ENCODE measurements at places on chromosomes 7 and 10.

DNA sequence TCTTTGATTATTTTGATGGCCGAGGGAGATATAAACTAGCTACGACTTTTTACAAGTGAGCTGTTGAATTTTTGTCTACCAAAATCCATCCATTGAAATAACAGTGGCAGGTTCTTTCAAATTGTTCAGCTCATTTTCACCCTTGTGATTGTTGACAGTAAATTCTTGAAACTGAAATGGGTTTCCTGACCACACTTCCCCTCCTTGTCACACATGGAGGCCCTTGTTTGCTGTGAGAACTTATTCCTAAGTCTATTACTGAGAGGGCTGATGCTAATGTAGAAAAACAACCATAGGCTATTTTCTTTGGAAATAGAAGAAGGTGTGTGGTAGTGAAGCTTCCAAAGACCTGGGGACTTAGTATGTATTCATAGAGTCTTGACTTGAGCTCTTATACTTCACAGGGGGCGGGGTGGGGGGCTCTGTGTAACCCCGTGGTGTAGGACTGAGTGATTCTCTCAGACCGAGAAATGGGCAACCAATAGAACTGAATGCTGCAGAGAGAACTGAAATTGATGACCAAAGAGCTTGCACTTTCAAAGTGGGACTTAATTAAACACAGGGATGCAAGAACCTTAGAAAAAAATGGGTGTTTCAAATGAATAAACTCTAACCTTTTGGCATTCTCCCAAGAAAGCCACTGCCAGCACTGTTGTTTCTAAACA lies 718.9 kb downstream of the CCSER2 start:
- H3K4me3 ChIP-seq = no peak overlapping the region
- H3K36me3 ChIP-seq = no peaks in the 10 kb centered on the region
- peaks cover 4% of the 10 kb centered on the region for H3K27me3 ChIP-seq

- H3K4me3 ChIP-seq = no peak overlapping the region
- peaks cover 3% of the 10 kb centered on the region for H3K27me3 ChIP-seq
- H3K4me1 ChIP-seq = peaks cover 18% of the 10 kb centered on the region
- no peak for DNase-seq
- no peak overlapping the region for H3K27ac ChIP-seq
Observed at GRCh38 chr7:90686146-90686545, 90.0 kb downstream of the CDK14 start.

DNA sequence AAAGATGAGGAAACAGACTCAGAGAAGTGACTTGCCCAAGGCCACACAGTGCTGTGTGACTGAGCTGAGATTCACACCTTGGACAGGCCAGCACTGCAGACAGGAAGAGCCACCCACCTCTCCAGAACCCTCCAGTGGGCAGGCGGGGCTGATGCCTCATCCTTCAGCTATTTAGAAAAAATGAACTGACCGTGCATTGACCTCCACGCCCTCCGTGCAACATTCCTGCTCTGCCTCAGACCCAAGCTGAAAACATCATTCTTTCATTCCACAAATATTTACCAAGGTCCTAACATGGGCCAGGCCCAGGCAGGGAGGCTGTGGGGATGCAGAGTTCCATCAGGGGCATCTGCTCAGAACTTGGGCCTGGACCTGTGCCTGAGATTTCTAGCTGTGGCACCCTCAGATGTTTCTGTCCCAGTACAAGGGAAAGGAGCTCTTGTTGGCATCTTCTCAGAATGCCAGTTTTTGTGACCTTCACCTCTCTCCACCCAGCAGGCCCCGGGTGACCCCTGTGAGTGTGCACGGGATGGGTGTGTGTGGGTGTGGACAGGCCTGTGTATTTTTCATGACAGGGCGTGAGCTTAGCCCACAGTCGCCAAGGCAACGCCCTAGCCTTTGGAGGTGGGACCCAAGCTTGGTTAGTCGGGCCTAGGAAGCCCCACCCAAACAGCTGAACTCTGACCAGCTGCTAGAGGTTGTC lies 6.5 kb downstream of the VSIR start:
- H3K27me3 ChIP-seq = peaks cover 6% of the 10 kb centered on the region
- H3K4me1 ChIP-seq = peaks cover 4% of the 10 kb centered on the region
- no peak for DNase-seq
- H3K36me3 ChIP-seq = no peaks in the 10 kb centered on the region
- H3K4me3 ChIP-seq = no peak overlapping the region
- H3K27ac ChIP-seq = no peak overlapping the region

- H3K4me1 ChIP-seq = no peaks in the 10 kb centered on the region
- H3K4me3 ChIP-seq = no peak overlapping the region
- H3K27ac ChIP-seq = no peak overlapping the region
- H3K27me3 ChIP-seq = no peaks in the 10 kb centered on the region
Observed at GRCh38 chr10:68067029-68067428, 8.1 kb downstream of the HERC4 start.

GRCh38 chr7:30312178-30312577 lies 27.8 kb downstream of the ZNRF2 start:
- no peaks in the 10 kb centered on the region for H3K36me3 ChIP-seq
- peaks cover 25% of the 10 kb centered on the region for H3K4me1 ChIP-seq
- no peaks in the 10 kb centered on the region for H3K27me3 ChIP-seq
- no peak overlapping the region for H3K27ac ChIP-seq
- no peak for DNase-seq
- H3K4me3 ChIP-seq = no peak overlapping the region

GRCh38 chr10:32953277-32953927 lies 4.6 kb downstream of the ITGB1 start:
- peaks cover 3% of the 10 kb centered on the region for H3K27me3 ChIP-seq
- H3K36me3 ChIP-seq = no peaks in the 10 kb centered on the region
- peaks cover 62% of the 10 kb centered on the region for H3K4me1 ChIP-seq
- no peak for DNase-seq

- peak overlapping the region; percentile 99 for H3K4me3 ChIP-seq
- no peaks in the 10 kb centered on the region for H3K36me3 ChIP-seq
- H3K4me1 ChIP-seq = peaks cover 6% of the 10 kb centered on the region
- H3K27me3 ChIP-seq = peaks cover 3% of the 10 kb centered on the region
- peak overlapping the region; percentile 97 for H3K27ac ChIP-seq
- DNase-seq = no peak
Observed at GRCh38 chr7:100118388-100119071, 628 bp downstream of the TAF6 start.

DNA sequence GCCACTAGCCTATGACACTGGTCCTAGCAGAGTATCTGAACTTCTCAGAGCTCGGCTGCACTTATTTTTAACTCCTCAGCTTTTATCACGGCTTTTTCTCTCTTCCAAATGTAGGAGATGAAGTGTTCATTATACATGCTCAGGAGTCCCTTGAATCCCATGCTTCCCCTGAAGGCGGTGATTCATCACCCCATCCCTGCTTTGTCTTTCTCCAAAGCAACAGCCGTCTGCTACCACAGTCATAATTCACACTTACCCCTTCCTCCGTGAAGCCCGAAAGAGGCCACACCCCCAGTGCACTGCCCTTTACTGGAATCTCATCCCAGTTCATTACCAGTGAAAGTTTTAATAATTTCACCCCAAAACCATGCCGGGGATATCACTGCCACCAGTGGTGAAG lies 301.5 kb upstream of the SHH start:
- peaks cover 6% of the 10 kb centered on the region for H3K27me3 ChIP-seq
- no peak for DNase-seq
- H3K4me3 ChIP-seq = no peak overlapping the region
- H3K27ac ChIP-seq = no peak overlapping the region
- no peaks in the 10 kb centered on the region for H3K4me1 ChIP-seq

- peaks cover 15% of the 10 kb centered on the region for H3K4me1 ChIP-seq
- DNase-seq = no peak
- H3K27me3 ChIP-seq = peaks cover 6% of the 10 kb centered on the region
- no peak overlapping the region for H3K27ac ChIP-seq
- H3K4me3 ChIP-seq = no peak overlapping the region
Observed at GRCh38 chr10:75229971-75230370, 5.8 kb downstream of the COMTD1 start.

DNA sequence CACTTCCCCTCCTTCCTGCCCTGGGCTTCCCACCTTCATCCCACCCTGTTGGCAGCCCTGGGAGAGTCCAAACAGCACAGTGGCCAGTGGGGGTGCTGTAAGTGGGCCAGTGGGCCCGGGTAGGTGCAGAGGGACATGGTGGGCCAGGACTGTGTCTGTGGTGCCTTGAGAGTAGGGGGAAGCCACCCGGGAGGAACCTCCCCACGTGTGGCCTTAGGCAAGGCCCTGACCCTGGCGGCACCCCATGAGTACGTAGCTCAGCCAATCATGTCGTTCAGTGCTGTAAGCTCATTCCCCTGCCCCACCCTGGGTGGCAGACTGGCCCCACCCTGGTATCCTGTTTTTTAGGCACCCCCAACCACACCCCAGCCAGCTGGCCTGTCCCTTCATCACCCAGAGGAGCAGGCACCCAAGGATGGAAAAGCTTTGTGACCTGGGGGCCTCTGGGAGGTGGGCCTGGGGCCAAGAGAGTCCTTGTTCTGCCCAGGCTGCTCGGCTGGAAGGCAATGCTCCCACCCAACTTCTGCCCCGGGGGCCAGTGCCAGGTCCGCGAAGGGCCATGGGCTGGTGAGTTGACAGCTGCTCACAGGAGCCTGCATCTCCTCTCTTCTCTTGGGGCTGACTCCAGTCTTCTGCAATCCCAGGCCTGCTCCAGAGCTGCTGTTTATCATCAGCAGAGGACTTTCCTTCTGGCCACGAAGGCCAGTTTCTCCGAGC lies 41.6 kb downstream of the TSPAN15 start:
- peaks cover 10% of the 10 kb centered on the region for H3K36me3 ChIP-seq
- peak overlapping the region; percentile 95 for H3K27ac ChIP-seq
- peaks cover 22% of the 10 kb centered on the region for H3K4me1 ChIP-seq

DNA sequence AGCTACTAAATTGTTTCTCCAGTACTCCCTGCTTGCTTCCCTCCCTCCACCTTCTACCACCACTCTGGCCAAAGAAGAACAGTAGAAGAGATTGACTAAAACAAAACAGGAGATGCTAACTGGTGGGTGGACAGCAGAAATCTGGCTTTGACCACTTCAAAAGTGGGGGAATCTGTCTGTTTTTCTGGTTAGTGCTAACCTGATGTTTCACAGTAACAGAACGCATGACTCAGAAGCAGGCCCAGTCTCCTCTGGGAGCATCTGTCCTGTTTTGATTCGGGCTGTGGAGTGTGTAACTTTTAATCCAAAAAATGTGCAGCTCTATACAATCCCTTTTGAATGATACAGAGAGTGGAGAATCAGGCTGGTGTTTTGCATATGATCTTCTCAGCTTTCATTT lies 32.7 kb upstream of the ZNF438 start:
- peaks cover 4% of the 10 kb centered on the region for H3K36me3 ChIP-seq
- DNase-seq = no peak
- no peak overlapping the region for H3K4me3 ChIP-seq
- H3K27ac ChIP-seq = no peak overlapping the region
- peaks cover 2% of the 10 kb centered on the region for H3K27me3 ChIP-seq

GRCh38 chr7:28808796-28809533 lies 149.2 kb downstream of the TRIL start:
- H3K4me3 ChIP-seq = no peak overlapping the region
- H3K36me3 ChIP-seq = peaks cover 16% of the 10 kb centered on the region
- peaks cover 1% of the 10 kb centered on the region for H3K27me3 ChIP-seq

- no peaks in the 10 kb centered on the region for H3K36me3 ChIP-seq
- DNase-seq = no peak
- H3K4me1 ChIP-seq = no peaks in the 10 kb centered on the region
- no peak overlapping the region for H3K4me3 ChIP-seq
Observed at GRCh38 chr7:83691095-83691494, 42.2 kb upstream of the SEMA3E start.

- H3K4me1 ChIP-seq = no peaks in the 10 kb centered on the region
- H3K27ac ChIP-seq = no peak overlapping the region
- no peak overlapping the region for H3K4me3 ChIP-seq
Observed at GRCh38 chr10:57351076-57351475, 916.6 kb downstream of the IPMK start.

DNA sequence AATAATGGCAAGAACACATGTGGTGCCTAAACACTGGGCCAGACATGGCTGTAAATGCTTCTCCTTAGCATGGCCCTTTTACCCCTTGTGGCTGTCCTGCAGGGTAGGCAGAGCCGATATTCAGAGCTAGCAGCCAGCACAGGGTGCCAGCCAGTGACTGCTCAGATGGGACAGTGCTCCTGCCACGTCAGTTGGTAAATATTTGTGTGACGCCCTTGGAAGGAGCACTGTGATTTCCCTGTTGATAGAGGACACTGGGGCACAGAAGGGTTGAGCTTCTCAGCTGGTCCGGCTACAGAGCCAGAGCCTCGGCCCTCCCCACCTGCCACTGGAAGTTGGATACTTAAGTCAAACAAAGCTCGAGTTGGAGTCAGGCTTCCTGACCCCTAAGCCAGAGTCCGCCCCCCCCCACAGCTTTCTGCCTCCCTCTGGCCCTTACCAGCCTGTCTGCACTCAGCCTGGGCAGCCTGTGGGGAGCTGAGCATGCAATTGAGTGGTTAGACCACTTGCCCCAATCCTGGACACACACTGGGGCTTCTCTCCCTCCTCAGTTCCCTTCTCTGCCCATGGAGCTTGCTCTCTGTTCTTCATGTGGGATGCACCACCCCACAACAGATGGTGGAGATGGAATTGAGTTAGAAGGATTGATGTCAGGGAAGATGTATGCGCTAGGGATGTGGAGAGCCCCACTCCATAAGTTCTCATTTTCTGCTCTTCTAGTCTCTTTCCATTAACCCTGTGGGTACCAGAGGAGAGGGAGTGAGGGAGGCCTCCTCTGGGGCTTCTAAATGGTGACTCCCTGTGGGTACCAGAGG lies 350.8 kb downstream of the PLXNA4 start:
- H3K27me3 ChIP-seq = peaks cover 7% of the 10 kb centered on the region
- peaks cover 21% of the 10 kb centered on the region for H3K4me1 ChIP-seq
- no peak for DNase-seq
- H3K4me3 ChIP-seq = no peak overlapping the region

- H3K4me3 ChIP-seq = no peak overlapping the region
- no peak overlapping the region for H3K27ac ChIP-seq
- no peak for DNase-seq
- H3K27me3 ChIP-seq = no peaks in the 10 kb centered on the region
- H3K4me1 ChIP-seq = peaks cover 2% of the 10 kb centered on the region
- no peaks in the 10 kb centered on the region for H3K36me3 ChIP-seq
Observed at GRCh38 chr10:75063461-75064230, 47.8 kb upstream of the SAMD8 start.

- no peak overlapping the region for H3K27ac ChIP-seq
- DNase-seq = no peak
- H3K36me3 ChIP-seq = no peaks in the 10 kb centered on the region
- H3K4me1 ChIP-seq = no peaks in the 10 kb centered on the region
- H3K27me3 ChIP-seq = no peaks in the 10 kb centered on the region
Observed at GRCh38 chr7:115056019-115056418, 134.1 kb downstream of the MDFIC start.
